ENCODE measurements at places on chromosomes 12 and 14.
A peak's percentile ranks its signal among the peaks of the same experiment; 100 is the strongest.

- peak; percentile 17 for DNase-seq
Observed at GRCh38 chr14:34436960-34437728, 24.9 kb downstream of the SPTSSA start.

GRCh38 chr12:110065540-110065939 is 17.2 kb upstream of the C12orf76 start:
- no peak for DNase-seq

GRCh38 chr12:9363145-9363544 is 154.9 kb upstream of the PZP start:
- no peak for DNase-seq

- no peak for DNase-seq
Observed at GRCh38 chr12:5525783-5526367, 94.0 kb downstream of the NTF3 start.

DNA sequence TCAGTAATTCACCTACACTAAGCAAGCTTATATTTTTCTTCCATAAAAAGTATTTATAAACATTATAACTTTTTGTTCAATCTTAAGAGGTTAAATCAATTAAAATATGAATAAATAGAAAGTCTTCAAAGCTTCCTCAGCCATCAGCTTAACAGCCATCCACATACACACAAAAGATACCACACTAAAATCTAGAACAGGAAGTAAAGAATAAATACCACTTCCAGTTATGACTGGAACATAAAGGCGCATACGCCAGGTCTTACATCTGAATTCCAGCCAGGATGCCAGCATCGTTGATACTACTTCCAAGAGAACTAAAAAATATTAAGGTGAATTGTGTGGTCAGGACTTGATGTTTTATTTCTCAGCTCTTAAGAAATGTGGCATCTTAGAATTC is 17.0 kb downstream of the SIX1 start:
- no peak for DNase-seq

GRCh38 chr14:74975059-74975810 is 19.8 kb upstream of the PGF start:
- no peak for DNase-seq

DNA sequence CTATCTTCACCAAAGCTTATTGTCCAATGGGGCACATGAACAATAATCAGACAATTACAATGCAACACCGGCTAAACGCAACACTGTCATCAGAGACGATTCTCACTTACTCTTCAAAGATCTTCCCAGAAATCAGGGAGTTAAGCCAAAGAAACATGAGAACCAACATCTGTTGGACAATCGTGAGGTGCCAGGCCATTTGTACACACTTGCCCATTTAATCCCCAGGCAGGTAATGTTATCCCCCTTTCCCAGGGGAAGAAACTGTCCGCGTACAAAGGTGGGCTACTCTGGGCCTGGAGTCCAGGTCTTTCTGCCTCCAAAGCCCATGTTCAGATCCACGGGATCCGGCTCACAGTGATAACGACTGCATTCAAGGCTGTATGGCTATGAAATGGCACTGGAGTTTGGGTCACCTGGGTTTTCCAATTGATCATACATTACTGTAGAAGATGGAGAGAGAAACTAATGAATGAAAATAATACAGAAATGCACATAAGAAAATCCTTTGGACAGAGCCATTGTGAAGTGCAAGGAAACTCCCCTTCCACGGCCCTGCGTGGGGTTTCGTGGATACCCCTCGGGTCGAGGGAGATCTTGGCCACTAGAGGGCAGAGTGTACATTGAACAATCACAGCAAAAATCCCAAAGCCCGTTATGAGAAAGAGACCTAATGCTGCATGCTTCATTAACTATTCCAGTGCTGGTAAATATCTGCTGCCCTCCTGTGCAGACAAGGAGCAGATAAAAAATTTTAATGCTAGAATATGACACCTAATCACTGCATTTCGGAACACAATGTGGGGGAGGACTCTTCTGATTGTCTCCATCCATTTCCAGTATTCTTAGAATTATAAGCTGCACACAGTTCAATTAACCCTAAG is 111.4 kb downstream of the EGLN3 start:
- peak; percentile 52 for DNase-seq

DNA sequence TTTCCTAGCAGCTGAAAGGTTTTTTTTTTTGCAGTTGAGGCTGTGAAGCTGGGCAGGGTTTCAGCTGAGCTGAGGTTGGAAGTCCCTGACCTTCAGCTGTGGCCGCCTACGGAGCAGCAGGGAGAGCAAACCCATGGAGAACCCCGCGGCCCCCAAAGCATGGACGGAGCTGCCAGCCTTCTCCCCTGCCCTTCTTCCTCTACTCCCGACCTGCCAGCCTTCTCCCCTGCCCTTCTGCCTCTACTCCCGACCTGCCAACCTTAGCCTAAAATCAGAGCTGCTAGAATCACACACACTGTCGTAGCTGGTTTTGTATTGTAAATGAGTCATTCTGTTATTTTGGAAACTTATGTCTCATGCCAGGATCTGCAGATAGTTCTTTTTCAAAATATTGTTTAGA is 74.6 kb downstream of the PPP2R5C start:
- peak; percentile 32 for DNase-seq
